ENCODE measurements at places on chromosomes 5 and 9.

DNA sequence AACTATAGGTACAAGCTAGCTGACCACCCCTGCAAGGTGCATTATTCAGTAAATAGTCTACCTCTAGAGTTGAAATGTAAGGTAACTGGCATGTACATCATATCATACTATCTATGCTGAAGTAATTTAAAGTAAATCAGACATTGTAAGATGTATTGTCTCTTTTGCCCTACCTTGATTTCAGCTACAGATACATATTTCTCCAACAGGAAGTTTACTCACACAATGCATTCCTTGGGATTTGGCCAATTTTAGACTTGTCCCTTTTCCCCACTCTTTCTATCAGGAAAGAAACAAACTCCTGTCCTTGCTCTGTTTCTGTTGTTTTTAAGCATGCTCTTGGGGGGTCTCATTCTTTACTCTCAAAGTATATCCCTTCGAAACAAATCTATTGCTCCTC is 58.5 kb upstream of the TSLP start:
- DNase-seq, result no peak

DNA sequence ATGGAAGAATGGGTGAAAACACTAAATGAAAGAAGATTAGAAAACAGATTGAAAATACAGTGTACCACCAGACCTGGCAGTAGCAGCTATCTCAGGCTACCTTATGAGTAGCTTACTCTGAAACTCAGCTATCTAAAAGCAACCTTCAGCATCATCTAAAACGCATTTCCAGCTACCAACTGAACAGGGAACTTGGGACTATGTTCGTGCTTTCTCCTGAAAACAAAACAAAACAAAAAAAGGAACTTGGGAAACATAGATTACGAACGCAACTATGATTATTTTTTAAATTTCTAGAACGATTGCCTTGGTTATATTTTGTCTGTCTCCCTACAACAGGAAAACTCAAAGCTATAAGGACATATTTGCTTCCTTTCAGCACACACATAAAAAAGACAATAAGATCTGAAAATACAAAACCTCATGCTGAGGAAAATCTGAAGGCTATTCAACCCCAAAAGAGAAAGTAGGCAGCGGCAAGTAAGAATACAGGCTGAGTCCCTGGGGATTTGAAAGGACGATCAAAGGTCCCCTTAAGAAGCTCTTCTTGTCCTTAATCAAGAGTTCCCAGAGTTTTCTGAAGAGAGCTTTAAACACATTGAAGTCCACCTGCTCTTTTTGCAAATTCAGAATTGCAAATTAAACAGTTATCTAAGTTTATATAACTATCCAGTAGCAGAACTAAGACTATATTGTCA is 53.4 kb downstream of the OR2K2 start:
- DNase-seq, result no peak

GRCh38 chr9:16688814-16689213 is 181.7 kb downstream of the BNC2 start:
- no peak for DNase-seq

- no peak for DNase-seq
Measured at GRCh38 chr5:43839218-43839617, 236.2 kb downstream of the NNT start.

DNA sequence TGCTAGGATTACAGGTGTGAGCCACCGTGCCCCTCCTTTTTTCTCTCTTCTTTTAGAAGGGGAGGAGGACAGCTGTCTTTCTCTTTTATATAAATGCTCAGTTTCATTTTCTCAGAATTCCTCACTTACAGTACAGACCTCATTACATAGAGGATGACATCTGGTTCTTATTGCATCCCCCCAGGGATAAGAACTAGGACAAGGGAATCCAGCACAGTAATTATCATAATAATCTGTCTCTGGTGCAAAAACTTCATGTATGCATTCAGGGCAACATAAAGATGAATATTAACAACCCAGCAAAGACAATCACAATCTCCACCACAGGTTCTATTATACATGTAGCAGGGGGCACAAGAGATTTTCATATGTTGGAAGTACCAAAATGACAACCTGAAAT is 5.1 kb downstream of the SPZ1 start:
- no peak for DNase-seq

DNA sequence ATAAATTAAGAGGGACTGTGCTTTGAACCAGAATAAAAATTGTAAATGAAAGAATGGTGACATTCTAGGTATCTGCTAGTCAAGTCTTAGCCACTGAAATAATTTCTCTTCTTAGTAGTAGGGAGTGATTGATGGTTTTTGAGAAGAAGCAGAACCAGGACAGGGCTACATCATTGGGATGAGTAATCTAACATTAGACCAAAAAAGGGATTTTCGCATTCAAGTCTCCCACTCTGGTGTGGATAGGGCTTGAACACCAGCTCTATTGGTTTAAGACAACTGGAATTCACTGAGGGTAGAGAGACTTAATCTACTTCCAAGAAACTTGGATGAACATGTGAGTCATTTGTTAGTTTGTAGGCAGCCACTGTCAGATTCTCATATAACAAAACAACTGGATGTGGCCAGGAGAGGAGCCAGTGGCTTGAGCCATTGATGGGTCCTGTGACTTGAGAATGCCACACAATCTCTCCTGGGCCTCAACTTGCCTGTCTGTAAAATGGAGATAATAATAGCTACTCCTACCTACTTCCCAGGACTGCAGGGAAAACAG is 16.6 kb downstream of the FAT2 start:
- DNase-seq, result no peak

DNA sequence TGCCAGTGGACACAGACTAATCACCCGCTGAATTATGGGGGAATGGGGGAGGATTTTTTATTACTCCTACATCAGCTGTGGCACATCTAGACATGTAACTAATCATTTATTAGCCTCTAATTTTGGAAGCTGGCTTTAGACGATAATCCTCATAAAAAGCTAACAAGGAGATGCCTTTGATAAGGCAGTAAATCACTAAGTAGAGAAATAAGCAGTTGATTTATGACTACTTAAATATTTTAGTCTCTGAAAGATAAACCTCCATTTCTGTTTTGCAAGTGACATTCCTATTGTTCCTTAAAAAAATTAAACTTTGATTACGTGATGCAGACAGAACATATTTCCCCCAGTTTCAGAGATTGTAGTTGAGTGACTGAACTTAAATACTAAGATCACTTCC is 206.4 kb upstream of the CDKN2B start:
- DNase-seq, result no peak

DNA sequence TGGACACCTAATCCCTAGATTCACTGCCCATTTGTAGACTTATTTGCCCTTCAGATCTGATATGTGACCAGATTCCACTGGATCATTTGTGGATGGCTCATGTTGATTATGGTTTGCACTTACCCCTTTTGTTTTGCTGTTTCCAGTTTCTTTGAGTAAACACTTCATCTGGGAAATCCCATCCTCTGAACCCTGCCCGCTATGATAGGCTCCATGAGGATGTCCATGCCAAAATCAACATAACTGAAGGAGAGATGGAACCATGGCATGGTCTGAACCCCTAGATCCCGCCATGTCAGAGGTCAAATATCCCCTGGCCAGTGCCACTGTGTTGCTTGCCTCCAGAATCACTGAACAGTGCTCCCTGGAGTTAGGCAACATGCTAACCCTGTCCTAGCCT is 11.7 kb upstream of the FEM1C start:
- DNase-seq, result no peak

DNA sequence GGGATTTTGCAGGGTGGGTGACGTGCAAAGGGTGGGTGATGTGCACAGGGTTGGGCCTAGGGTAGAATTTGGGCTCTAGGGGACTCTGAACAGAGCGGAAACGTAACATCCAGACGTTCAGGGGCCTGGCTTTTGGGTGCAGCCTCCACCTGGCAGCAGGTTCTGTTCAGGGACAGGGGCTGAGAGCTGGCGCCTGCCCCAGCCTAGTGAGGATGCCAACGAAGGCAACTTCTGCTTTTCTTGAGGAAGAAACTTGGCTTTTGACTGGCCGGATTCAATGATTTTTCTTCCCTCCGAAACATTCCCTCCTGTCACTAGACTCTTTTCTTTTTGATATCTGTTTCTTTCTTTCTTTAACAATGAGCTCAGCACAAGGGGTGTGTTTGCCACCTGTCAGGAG is 38.6 kb upstream of the SLC6A19 start:
- DNase-seq, result no peak

DNA sequence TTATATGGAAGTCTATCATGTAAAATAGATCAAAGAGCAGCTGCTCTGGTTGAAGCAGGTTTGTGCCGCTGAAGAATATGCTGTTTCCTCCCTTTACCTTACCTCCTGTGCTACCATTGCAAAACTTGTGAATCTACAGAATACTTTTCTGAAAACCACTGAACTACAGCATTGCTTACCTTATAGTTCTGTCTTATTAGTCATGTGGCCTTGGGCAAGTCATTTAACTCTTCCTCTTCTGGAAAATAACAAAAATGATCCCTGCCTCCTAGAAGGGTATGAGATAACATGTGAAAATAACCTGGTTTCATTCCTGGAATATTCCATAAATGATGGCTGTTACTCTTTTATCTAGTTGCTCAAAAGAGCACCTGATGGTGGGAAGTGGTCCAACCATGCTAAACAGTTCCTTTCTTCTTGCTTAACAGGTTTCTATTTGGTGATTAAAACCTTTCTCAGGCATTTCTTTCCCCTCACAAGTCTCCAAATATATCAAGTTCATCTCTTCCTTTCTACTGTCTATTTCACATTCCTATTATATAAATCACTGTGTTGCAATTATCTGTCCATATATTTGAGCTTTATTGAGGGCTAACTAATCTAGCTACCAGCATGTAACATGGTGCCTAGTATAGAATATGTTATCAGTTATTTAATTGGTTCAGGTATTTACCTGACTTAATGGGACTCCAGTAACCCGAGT is 15.0 kb downstream of the TRIM32 start:
- no peak for DNase-seq

DNA sequence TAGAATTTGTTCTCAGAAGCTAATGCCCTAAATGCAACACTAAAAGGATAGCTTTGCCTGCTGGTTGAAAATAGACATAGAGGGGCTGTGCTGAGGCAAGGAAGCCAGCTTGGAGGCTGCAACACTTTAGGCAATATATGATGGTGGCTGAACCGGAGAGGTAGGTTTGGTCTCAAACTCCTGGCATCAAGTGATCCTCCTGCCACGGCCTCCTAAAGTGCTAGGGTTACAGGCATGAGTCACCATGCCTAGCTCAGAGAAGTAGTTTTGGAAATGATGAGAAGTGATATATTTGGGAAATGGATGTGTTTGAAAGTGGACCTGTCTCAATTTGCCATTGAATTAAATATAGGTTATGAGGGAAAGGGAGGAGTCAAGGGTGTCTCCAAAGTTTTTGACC is 10.0 kb downstream of the DUSP1 start:
- DNase-seq, result no peak

GRCh38 chr9:99105152-99106043 is 485 bp downstream of the TGFBR1 start:
- DNase-seq, result peak; percentile 81

GRCh38 chr5:179618923-179619554 is 4.4 kb downstream of the HNRNPH1 start:
- no peak for DNase-seq

- no peak for DNase-seq
Measured at GRCh38 chr9:134492281-134492691, 149.3 kb upstream of the COL5A1 start.

DNA sequence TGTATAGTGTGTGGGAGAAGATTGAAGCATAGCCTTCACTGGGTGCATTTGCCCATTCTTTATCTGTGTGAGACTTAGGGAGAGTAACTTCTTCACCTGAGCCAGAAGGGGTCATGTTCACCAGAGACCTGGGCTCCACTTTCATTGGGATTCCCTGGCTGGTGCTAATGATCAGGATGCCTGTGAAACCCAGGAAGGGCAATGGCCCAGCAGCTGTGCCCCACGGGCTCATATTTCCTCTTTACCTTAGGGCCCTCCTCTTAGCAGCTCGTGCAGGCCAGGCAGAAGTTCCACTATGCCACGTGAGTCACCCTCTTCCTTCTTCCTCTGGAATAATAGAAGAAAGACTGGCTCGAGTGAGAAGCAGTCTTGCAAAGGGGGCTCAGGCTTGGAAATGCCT is 5.0 kb downstream of the PPARGC1B start:
- DNase-seq, result no peak

- DNase-seq, result no peak
Measured at GRCh38 chr9:72127753-72128152, 21.5 kb upstream of the GDA start.

- no peak for DNase-seq
Measured at GRCh38 chr5:79301046-79301712, 65.2 kb downstream of the JMY start.

GRCh38 chr9:89065921-89066320 is 74.7 kb downstream of the S1PR3 start:
- no peak for DNase-seq

DNA sequence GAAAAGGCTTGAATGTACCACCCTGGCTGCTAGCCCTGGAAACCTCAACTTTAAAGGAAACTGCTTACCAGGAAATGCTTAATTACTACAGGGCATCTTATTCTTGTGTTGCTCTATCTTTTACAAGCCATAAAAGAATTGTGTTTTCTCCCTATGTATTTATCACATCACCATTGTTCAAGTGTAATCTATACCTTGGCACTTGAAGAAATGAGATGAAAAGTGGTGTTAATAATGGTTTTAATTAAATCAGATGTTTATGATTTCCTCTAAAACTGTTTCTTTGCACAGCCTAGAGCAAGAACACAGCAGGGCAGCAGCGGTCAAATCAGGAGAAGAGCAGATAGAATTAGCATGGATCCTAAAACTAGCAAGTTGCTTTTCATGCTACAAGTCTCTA is 131.8 kb upstream of the RGMB start:
- DNase-seq, result no peak

GRCh38 chr5:149794041-149794440 is 63.9 kb downstream of the PPARGC1B start:
- no peak for DNase-seq

DNA sequence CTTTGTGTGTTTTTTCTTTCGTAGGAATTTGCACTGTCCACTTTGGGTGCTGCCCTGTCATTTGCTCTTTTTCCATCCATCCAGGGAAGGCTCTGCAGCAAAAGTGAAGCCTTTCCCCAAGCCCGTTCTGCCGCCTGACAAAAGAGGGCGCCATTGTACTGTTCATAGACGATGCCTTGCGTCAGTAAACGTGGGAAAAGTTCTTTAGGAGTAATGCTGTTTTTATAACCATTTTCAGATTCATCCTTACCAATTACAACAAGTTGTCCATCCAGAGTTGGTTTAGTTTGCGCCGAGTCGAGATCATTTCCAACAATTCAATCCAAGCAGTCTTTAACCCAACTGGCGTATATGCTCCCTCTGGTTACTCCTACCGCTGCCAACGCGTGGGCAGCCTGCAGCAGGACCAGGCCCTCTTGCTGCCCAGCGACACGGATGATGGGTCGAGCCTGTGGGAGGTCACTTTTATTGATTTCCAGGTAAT is 34.3 kb upstream of the RPS23 start:
- peak; percentile 66 for DNase-seq

GRCh38 chr9:22146604-22147003 is 137.5 kb upstream of the CDKN2B start:
- DNase-seq, result no peak

- no peak for DNase-seq
Measured at GRCh38 chr5:19853616-19854240, 134.3 kb downstream of the CDH18 start.

GRCh38 chr5:159777049-159777660 is 139.1 kb upstream of the ADRA1B start:
- DNase-seq, result no peak

Measured in ovary (tissue), 10 donors.